ENCODE measurements at places on chromosomes 11 and 22. TPM values are rescaled to one million over a fixed set of nuclear protein-coding genes. Genes with fewer than 3 reads are reported as not detected.

DNA sequence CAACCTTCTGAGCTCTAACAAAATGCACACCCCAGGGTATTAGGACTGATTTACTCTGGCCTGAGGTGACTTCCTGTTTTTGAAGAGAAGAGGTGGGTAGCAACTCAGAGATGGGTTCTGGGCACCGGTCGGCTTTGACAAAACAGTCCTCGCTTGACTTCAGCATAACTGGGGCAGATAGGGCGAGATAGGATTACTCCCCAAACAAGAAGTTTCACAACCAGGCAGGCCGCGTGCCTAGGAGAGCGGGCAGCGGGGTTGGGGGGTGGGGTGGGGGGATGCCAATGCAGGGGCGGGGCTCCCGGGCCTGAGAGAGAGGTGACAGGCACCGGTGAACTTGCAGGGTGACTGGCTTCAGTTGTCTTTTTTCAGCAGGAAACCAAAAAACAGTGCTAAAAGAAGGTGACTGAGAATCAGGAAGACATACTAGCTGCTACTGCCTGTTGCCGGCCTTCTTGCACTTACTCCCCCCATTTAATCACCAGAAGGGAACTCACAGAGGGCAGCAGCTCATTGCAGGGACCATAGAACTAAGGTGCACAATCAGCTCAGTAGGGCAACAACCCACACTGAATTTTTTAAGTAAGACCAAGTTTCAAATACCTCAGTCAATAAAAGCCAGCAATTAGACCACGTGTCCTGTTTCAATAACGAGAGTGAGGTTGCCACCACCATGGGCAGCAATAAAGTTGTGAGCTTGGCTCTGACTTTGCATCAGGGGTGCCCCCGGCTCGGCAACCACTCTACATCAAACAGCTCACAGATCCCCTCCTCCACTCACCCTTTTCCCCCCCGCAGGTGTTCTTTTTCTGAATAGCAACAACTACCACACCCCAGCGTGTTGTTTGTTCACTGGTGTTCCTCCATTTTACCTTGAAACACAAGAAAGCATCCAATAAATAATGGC, 37.2 kb upstream of the ETS1 start:
- H3K27me3 ChIP-seq: no peaks in the 10 kb centered on the region
- H3K27ac ChIP-seq: peak overlapping the region; percentile 59
- no peaks in the 10 kb centered on the region for H3K36me3 ChIP-seq
- peaks cover 67% of the 10 kb centered on the region for H3K4me1 ChIP-seq
- DNase-seq: peak; percentile 87
- peak overlapping the region; percentile 44 for H3K4me3 ChIP-seq

DNA sequence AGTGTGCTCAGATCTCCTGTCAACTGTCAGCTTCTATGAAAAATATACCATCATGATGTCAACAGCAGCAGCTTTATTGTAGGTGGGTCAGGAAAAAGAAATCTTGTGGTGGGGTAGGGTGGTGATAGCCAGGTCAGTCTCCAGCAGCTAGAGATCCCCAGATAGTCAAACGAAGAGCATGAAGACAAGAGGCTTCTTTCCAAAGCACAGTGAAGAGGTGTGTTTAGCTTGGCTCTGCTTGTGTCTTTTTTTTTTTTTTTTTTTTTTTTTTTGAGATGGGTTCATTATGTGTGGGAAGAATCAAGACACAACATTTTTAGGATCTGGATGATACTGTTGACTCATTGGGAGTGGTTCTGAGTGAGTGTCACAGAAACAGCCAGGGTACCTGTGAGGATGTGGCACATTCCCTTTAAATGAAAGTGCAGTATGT, 1075.5 kb downstream of the NTM start:
- no peaks in the 10 kb centered on the region for H3K4me1 ChIP-seq
- no peak for DNase-seq
- H3K36me3 ChIP-seq: no peaks in the 10 kb centered on the region
- H3K27ac ChIP-seq: no peak overlapping the region
- H3K4me3 ChIP-seq: no peak overlapping the region

Gene APOL2
- 62.8 TPM for total RNA-seq

Gene UCP2
- total RNA-seq: 279 TPM

Gene PAFAH1B2
- 84.5 TPM for total RNA-seq

DNA sequence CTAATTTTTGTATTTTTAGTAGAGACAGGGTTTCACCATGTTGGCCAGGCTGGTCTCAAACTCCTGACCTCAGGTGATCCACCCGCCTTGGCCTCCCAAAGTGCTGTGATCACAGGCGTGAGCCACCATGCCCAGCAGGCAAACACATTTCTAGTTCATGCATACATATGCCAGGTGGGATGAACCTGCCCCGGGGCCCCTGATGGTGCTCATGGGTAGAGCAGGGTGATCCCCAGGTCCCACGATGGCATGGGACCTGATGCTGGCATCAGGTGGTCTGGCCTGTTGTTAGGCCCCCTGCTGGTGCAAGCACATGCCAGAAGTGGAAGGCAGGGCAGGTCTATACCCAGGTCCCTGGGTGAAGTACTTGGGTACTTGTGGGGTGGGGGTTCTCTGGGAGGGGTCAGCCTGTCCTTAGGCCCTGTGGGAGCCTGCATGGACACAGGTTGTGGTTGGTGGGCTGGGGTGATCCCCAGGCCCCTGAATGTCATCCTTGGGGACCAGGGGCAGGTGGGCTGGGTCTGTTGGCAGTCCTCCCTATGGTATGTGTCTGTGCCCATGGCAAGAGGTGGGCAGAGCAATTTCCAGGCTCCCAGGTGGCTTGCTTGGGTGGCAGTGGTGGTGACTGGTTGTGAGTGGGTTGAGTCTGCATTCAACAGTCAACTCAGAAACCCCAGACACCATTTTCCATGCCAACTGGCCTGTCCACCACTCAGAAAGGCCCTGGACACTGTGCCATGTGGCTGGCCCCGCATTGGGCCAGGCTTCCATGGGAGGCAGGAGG, 9.6 kb upstream of the RGL4 start:
- no peak overlapping the region for H3K4me3 ChIP-seq
- no peaks in the 10 kb centered on the region for H3K4me1 ChIP-seq
- H3K27ac ChIP-seq: no peak overlapping the region
- DNase-seq: no peak

GRCh38 chr11:69865707-69866106, 46.5 kb upstream of the FGF3 start:
- no peaks in the 10 kb centered on the region for H3K36me3 ChIP-seq
- no peak for DNase-seq
- no peaks in the 10 kb centered on the region for H3K27me3 ChIP-seq
- no peaks in the 10 kb centered on the region for H3K4me1 ChIP-seq

DNA sequence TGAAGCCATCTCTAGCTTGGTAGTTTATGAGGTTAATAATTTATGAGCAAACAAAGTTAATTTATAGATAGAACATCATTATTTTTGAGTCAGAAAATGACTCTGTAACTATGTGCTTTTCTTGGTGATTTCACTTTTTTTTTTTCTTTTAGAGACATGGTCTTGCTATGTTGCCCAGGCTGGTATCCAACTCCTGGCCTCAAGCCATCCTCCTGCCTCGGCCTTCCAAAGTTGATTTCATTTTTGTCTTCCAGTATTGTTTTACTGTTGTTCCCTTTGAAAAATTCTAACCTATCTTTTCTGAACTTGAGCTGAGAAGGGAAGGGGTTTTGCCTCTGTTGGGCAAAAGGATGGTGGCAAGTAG, 706 bp upstream of the CXCR5 start:
- no peaks in the 10 kb centered on the region for H3K27me3 ChIP-seq
- H3K4me3 ChIP-seq: no peak overlapping the region
- no peak for DNase-seq
- H3K27ac ChIP-seq: no peak overlapping the region
- no peaks in the 10 kb centered on the region for H3K36me3 ChIP-seq

Gene OR11H1
- not detected for total RNA-seq

GRCh38 chr11:102464859-102465500, 12.4 kb upstream of the TMEM123 start:
- no peak overlapping the region for H3K27ac ChIP-seq
- no peaks in the 10 kb centered on the region for H3K27me3 ChIP-seq
- H3K4me3 ChIP-seq: no peak overlapping the region
- no peak for DNase-seq

Gene PNPLA5
- total RNA-seq: not detected

- H3K4me1 ChIP-seq: no peaks in the 10 kb centered on the region
- no peaks in the 10 kb centered on the region for H3K27me3 ChIP-seq
- DNase-seq: no peak
- no peak overlapping the region for H3K27ac ChIP-seq
These were observed 5.4 kb upstream of the OR51A2 start for GRCh38 chr11:4960877-4961276.

DNA sequence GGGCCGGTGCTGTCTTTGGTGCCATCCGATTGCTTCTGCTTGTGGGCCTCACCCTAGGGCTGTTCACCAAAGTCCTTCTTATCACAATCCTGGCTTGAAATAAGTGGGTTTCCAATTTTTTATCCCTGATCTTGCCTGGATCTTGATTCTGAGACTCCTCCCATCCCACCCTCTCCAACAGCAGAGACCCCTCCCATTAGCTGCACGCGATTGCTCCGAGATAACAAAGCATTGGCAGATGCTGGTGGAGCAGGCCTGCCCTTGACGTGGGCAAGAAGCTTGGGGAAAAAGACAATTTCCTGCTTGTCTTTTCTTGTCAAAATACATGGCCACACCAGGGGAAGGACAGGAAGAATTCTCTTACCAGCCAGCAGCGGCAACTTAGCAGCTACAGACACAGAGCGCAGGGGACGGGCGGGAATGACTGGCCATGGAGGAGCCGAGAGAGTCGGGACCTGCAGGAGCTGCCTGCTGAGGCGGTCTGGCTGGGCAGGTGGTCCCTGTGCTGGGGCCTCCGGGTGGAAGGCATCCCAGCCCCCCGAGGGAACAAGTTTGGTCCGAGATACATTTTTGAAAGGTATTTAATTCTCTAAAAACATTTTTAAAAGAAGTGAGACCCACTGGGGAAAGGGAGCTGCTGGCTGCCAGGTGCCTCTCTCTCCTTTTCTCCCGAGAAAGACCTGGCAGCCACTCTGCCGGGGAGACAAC, 9.7 kb upstream of the BID start:
- no peaks in the 10 kb centered on the region for H3K36me3 ChIP-seq
- peaks cover 37% of the 10 kb centered on the region for H3K4me1 ChIP-seq
- no peak for DNase-seq
- no peaks in the 10 kb centered on the region for H3K27me3 ChIP-seq
